Lower leg skin (tissue), 4 donors: ENCODE measurements at places on chromosomes 3 and 15.

- DNase-seq: no peak
These were observed 238.6 kb upstream of the CHRM5 start for GRCh38 chr15:33729653-33730052.

- DNase-seq: no peak
These were observed 183.6 kb upstream of the ZNF385D start for GRCh38 chr3:21934591-21934990.

DNA sequence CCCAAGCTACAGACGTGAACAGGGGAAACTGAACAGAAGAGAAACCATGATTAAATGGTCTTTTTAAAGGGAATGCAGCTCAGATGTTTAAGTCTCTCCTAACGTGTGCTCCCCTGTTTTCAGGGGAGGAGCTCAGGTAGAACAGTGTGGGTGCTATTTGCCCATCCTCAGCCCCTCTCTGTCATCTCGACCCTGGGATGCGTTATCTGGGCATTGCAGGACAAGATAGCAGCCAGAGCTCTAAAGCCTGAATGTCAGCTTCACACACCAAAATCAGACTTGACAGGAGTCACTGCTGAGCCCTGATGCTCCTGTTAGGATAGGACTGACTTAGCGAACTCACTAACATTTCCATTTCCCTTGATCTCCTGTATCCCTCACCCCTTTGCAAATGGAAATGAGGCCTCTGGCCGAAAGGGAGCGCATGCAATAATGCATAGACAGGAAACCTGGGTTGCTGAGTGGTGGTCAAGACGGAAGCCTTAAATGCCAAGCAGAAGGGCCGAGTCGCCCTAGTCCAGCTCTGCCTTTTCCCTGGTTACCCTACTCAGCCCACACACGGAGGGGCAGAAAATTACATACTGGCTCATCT is 234.9 kb upstream of the TPM1 start:
- no peak for DNase-seq

GRCh38 chr3:59839810-59840515 is 790.1 kb upstream of the CFAP20DC start:
- no peak for DNase-seq

GRCh38 chr15:42679285-42680141 is 57.4 kb downstream of the CDAN1 start:
- no peak for DNase-seq

DNA sequence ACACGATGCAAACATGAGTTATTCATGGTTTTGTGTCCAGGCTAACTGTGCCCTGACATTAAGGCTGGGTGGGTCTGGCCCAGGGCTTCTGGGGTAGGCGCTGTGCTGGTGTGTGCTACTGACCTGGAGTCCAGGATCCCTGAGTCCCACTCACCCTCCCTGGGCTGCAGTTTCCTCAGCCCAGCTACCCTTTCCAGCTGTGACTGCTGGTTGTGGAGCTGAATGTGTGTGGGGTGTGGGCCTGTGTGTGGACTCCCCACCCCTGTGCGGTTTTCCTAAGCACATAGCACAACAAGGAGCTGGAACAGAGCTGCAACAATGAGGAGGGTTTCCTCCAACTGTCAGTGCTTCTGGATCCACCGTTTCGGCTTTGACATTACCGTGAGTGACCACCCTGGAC is 38.0 kb downstream of the SMAD3 start:
- no peak for DNase-seq

- no peak for DNase-seq
These were observed 44.2 kb downstream of the SGO1 start for GRCh38 chr3:20141851-20142250.

DNA sequence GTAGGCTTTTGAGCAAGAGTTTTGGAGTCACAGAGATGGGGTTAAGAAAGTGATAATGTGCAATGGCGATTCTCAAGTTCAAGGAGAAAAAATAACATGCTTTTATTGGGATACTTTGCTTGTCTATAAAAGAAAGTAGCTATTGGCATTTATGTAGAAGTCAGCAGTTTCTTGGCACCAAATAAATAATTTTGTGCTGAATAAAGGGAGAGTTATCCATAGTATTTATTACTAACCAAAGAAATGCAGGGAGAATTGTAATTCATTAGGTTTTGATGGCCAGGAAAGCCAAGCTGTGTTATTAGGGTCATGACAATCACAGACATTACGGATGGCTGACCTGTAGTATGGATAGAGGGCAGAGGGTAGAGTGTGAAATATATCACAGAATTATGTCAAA is 33.1 kb downstream of the BTD start:
- no peak for DNase-seq
